Heart right ventricle (tissue), 16 donors: ENCODE measurements at places on chromosomes 4 and X. TPM values are rescaled to one million over a fixed set of nuclear protein-coding genes. Genes with fewer than 3 reads are reported as not detected.

Gene CHRDL1
- 2.5 TPM for total RNA-seq

Gene CRMP1
- total RNA-seq: 1.4 TPM

Gene CACNA1F
- total RNA-seq: not detected

Gene RP2
- 2.9 TPM for total RNA-seq

Gene ANOS1
- 4.2 TPM for total RNA-seq

Gene SOX3
- total RNA-seq: not detected

GRCh38 chr4:137966504-137966903 lies 275.6 kb downstream of the SLC7A11 start:
- no peak for DNase-seq

DNA sequence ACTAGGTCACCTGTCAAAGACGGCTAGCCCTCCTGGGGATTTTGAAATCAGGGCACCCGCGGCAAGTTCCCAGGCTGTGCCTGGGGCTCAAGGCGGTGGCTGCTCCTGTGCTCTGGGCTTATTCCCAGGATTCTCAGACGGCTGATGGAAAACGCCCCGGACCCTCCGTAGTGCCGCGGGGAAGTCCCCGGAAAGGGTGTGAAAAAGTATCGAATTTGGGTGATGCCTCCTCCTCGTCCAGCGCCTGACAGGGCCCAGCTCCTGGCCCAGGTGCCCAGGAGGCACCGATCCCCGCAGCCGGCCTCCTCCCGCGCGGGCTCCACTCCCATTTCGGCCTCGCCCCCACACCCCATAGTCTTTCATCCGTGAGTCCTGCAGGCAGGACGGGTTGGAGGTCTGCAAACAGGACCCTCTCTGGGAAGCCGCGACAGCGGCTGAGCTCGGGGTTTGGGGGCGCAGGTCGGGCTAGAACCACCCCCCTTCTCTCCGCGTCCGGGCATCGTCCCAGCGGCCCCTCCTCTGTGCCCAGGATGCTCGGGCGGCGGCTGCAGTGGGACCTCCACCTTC lies 1.1 kb upstream of the NSG1 start:
- DNase-seq: no peak

DNA sequence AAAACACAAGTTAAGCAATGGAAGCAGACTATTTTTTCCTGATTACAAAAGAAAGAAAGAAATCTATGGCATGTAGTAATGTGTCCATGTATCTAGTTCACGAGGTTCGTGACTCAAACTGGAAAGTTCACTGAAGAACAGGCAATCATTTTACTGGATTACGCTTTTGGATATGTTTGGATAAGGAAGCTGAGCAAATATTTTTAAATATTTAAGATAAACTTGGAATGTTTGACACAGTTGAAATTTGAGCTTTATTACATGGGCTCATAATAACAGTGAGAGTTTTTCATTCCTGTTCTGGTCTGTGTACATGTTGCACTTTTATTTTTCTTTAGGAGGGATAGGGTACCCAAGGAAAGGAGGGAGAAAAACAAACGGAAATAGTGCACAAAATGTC lies 244.2 kb upstream of the GK2 start:
- DNase-seq: no peak

- no peak for DNase-seq
Observed at GRCh38 chrX:152960115-152960514, 33.8 kb downstream of the PNMA5 start.

- no peak for DNase-seq
Observed at GRCh38 chrX:120677004-120677652, 47.3 kb upstream of the C1GALT1C1 start.

GRCh38 chr4:113978561-113979147 lies 793 bp downstream of the ARSJ start:
- no peak for DNase-seq

- DNase-seq: peak; percentile 6
Observed at GRCh38 chr4:176791591-176792325, 964 bp downstream of the VEGFC start.

DNA sequence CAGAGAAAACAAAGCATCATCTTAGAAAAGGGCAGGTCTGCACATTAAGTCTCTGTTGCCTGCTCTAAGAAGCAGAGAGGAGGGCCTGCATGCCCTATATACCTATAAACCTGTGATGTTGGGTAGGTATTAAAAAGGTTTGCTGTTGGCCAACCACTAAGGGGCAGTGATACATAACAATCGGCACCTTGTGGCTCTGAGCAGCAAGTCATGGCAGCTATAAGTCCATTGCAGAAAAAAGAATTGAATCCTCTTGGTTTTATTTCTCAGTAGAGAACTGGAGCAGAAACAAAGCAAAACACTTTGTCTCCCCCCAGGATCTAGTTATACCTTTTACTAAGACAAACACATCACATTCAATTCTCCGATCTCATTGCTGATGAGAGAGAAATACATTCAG lies 1364.4 kb downstream of the STIM2 start:
- no peak for DNase-seq

DNA sequence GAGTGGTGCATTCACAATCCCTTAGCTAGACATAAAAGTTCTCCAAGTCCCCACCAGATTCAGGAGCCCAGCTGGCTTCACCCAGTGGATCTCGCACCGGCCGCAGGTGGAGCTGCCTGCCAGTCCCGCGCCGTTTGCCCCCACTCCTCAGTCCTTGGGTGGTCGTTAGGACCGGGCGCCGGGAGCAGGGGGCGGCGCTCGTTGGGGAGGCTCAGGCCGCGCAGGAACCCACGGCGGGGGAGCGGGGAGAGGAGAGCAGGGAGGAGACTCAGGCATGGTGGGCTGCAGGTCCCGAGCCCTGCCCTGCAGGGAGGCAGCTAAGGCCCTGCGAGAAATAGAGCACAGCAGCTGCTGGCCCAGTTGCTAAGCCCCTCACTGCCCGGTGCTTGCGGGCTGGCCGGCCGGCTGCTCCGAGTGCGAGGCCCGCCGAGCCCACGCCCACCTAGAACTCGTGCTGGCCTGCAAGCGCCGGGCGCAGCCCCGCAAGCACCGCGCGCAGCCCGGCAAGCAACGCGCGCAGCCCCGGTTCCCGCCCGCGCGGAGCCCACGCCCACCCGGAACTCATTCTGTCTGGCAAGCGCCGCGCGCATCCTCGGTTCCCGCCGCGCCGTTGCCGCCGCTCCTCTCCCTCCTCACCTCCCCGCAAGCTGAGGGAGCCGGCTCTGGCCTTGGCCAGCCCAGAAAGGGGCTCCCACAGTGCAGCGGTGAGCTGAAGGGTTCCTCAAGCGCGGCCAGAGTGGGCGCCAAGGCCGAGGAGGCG lies 153.5 kb downstream of the SLC7A11 start:
- DNase-seq: no peak

DNA sequence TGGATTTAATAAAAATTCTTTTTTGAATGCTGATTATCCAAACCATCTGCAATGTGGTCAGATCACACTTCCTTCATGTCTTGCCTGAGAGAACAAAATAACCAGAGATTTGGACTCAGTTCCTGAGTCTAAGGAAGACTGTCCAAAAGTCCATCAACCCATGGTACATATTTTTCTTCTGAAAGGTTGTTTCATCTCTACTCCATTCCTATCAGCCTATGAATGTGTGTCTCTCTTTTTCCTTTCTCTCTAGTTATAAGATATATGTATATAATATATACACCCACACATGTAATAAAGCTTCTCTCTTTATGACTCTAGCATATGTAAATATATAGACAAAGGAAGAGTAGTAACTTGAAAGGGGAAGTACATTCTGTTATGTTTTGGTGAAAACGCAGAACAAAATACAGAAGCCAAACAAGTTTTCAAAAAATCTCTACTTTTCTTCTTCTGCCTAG lies 226.9 kb downstream of the ARHGAP24 start:
- no peak for DNase-seq

- DNase-seq: no peak
Observed at GRCh38 chr4:20761382-20761781, 61.1 kb downstream of the PACRGL start.

DNA sequence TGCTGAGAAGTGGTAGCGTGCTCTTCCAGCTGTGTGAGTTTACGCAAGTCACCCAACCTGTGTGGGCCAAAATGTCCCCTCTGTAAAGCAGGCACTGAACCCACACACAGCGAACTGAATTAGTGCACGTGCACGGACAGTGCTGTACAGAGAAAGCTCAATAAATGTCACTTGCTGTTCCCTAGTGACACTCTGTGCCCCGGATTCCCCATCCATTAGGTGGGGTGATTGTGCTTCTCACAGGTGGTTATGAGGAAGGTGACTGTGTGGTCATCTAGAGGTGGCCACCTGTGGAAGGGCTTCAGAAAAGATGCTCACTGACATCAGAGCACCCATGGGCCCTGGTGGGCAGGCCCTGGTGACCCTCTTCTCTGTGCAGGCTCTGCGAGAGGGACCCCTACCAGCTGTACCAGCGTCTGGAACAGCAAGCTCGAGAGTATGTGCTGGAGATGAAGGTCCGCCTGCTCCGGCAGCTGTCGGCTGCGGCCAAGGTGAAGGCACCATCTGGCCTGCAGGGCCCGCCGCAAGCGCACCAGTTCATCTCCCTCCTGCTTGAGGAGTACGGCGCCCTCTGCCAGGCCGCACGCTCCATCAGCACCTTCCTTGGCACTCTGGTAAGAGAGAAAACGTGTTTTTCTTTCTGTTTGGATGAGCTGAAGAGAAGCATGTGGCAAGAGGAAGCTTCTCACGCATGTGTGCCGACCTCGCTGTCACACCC lies 94.3 kb downstream of the FAM193A start:
- no peak for DNase-seq

DNA sequence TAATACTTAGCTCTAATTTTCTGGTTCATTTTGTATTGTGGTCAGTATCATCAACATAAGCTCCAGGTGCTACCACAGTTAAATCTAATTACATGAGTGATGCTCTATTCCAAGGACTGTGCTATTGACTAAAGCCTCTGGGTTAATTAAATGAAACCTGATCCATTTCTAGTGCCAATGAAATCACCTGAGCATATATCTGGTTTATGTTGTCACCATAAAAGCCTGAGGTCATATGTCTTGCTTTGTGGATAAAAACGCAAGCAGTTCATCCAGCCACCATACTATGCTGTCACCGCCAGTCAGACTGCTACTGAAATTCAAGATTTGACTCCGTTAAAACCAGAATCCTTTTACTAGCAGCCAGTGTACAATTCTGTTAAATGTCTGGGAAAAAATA lies 64.2 kb upstream of the ZNF518B start:
- DNase-seq: no peak

DNA sequence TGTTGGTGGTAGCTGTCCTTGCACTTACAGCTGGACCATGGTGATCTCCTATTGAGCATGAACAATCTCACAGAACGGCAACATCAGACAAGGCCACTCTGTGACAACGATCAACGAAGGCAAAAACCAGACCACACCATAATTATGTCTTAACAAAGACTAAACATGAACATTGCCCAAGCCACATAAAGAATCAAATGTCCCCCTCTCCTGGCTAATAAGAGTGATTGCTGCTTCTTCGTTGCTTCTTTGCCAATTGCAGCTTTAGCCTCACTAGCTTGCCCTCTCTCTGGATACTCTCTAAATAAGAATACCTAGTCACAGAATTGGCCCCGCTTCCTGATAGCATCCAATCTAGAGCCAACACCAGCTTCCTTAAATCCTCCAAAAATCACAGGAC lies 41.5 kb upstream of the PGRMC1 start:
- no peak for DNase-seq

GRCh38 chr4:138308356-138308755 lies 66.2 kb upstream of the SLC7A11 start:
- DNase-seq: no peak

- no peak for DNase-seq
Observed at GRCh38 chrX:10989386-10989785, 121.7 kb upstream of the HCCS start.

- no peak for DNase-seq
Observed at GRCh38 chr4:121738780-121739535, 26.0 kb downstream of the SMIM43 start.

DNA sequence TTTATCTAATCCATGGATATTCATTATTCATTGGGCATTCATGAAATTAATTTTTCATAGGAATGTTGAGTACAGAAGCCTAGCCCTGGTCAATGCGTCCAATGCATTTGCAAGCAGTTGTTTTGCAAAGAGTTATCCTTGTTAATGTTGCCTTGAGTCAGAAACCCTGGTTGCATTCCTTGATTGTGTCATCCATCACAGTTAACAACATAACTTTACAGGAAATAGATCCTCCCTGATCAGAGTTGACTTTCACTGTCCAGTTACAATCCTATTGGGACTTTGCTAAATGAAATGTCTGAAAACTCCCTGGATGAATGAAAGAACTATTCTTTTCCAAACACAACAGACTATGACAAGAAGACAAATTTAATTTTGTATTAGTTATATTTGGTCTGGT lies 924.3 kb upstream of the SLIT2 start:
- no peak for DNase-seq

GRCh38 chr4:128347175-128347868 lies 59.7 kb upstream of the PGRMC2 start:
- no peak for DNase-seq

GRCh38 chr4:149211876-149212275 lies 603.8 kb downstream of the IQCM start:
- no peak for DNase-seq
